Renal pelvis (tissue), 12 donors: ENCODE measurements at places on chromosomes 7 and 10.

DNA sequence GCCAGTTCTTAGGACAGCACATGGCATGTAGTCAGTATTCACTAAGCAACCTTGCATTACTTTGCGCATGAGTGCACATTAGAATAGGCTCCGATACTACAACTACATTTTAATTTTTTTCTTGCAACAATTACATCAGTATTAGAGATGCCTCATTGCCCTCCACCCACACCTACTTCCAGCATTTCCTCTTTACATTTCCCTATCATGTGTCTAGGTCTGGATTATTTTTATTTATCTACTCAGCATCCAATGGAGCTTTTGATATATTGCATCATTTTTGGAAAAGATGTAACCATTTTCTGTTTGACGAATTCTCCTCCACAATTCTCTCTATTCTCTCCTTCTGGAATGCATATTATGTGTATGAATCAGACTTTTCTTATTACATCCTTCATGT lies 258.2 kb upstream of the GLI3 start:
- DNase-seq, result no peak

DNA sequence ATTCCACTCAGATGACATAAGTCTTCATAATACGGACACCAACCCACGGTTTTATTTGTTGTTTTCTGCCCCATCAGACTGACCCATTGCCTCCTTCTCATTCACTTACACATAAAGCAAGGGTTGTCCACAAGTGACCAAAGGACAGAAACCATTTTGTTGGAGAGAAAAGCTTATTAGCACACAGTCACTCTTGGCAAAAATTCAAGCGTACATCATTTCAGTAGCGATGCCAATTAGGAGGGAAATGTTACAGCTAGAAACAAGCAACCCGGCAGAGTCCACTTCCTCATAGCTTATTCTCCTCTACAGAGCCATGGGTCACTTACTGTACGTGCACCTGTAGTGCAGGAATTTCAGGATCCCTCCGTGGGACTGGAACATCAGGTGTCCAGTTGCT lies 23.0 kb downstream of the ABLIM1 start:
- no peak for DNase-seq

- no peak for DNase-seq
Observed at GRCh38 chr10:16909271-16909767, 92.1 kb upstream of the RSU1 start.

- DNase-seq, result no peak
Observed at GRCh38 chr7:95478272-95479037, 7.3 kb upstream of the ASB4 start.

DNA sequence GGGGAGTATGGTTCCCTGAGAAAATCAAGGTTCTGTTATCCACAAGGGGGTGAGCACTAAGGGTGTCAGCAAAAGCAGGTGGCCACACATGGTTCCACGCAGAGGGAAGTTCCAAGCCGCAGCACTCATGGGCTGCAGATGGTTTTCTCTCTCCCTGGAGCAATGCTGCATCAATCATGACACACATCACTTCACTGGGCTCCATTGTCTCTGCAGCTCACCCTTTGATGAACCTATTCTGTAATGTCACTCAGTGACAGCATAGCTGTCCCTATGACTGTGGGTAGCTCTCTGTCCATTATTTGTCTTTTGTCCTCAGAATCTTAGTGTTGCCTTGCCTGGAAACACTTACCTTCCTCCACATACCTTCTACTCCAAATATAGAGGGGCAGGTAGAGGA lies 34.8 kb downstream of the LRRC18 start:
- DNase-seq, result no peak

- DNase-seq, result no peak
Observed at GRCh38 chr7:157278167-157278790, 58.5 kb upstream of the DNAJB6 start.

DNA sequence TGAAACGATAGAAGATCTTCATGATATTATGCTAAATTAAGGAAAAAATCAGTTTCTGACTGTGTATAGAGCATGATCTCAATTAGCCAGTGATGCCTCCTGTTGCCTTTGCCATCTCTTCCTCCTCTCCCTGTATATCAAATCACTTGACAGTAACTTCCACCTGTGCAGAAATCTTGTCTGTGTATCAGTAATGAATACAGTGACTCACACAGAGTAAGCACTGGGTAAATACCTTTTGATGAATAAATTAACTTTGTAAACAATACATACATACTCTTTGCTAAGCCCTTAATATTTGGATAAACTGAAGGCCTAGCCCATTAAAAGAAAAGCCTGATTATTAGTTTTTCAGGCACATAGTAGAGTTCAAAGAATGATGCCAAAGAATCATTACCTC lies 610.6 kb upstream of the NRP1 start:
- no peak for DNase-seq

- DNase-seq, result no peak
Observed at GRCh38 chr7:10646194-10646593, 327.5 kb upstream of the PHF14 start.

GRCh38 chr10:79185067-79185774 lies 116.5 kb downstream of the ZMIZ1 start:
- peak; percentile 76 for DNase-seq

- no peak for DNase-seq
Observed at GRCh38 chr10:17758896-17759295, 6.9 kb downstream of the TMEM236 start.

GRCh38 chr10:130432271-130432670 lies 296.1 kb downstream of the GLRX3 start:
- DNase-seq, result no peak

GRCh38 chr10:48652344-48652743 lies 32.3 kb upstream of the WDFY4 start:
- DNase-seq, result no peak

GRCh38 chr7:138848056-138848980 lies 50.3 kb upstream of the ATP6V0A4 start:
- no peak for DNase-seq

DNA sequence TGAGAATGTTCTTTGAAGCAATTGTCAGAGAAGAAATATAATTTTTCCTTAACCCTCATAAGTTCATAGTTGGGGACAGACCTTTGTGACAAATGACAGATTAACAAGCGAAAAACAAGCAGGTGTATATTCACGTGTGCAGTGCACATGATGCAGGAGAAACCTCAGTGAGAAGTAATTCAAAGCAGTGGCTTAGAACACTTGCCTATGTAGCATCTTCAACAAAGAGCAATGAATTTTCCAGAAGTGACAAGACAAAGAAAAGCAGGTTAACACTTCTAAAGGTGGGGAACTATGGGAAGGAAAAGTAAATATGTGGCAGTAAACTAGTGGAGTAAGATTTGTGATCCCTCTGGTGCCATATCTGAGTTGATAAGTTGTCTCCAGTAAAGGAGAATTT lies 65.8 kb downstream of the MCU start:
- no peak for DNase-seq

DNA sequence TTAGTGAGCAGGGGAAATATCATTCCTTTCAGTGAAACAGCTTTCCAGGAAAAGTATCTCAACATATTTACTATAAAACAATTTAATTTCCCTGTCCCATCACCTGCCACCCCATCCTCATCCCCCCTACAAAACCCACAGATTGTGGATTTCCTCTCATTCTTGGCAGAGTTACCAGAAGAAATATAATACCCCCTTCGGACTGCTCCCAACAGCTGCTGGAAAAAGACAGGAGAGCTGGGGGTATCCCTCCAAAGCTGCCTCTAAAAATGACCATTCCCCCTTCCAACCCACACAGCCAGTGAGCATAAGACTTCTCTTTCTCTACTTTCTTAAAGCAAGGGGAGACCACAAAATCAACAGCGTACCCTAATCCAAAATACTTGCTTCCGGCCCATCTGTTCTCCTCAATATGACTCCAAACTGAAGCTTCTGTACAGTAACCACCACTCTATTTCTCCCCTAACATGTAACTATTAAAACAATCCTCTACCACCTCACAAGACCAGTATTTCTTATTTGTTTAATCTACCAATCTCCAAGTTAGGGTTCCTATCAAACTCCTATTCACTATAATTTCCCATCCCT lies 7.8 kb downstream of the FBXW4 start:
- DNase-seq, result no peak

GRCh38 chr10:97046456-97047082 lies 139.2 kb downstream of the SLIT1 start:
- no peak for DNase-seq

- no peak for DNase-seq
Observed at GRCh38 chr10:110007161-110007700, 553 bp upstream of the ADD3 start.

DNA sequence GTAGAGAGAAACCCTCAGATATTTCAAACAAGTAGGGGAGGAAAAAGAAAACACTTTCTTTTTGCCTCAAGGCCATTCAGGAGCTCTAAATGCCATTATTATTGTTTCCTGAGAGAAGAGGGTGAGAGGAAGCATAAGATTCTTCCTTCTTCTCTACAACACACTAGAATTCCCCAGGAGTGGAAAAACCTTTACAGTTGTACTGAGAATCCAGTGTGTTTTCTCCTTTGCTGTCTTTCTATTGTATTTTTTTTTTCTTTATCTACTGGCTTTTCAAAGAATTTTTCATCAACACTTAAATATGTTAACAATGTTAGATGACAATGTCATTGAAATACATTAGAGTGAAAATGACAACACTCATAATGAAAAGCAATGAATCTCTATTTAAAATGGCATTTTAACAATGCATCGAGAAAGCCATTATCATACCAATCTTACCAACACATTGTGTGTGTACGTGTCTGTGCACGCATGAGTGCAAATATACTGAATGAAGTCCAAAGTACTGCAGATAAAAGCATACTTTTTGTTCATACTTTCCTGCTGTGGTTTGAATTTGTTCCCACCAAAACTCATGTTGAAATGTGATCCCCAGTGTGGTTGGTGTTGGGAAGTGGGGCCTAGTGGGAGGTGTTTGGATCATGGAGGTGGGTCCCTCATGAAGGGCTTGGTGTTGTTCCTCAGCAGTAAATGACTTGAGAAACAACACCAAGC lies 24.2 kb upstream of the MACC1 start:
- no peak for DNase-seq

- no peak for DNase-seq
Observed at GRCh38 chr10:97738616-97739015, 1.7 kb downstream of the ZFYVE27 start.

GRCh38 chr7:2040893-2041270 lies 191.9 kb downstream of the MAD1L1 start:
- no peak for DNase-seq

DNA sequence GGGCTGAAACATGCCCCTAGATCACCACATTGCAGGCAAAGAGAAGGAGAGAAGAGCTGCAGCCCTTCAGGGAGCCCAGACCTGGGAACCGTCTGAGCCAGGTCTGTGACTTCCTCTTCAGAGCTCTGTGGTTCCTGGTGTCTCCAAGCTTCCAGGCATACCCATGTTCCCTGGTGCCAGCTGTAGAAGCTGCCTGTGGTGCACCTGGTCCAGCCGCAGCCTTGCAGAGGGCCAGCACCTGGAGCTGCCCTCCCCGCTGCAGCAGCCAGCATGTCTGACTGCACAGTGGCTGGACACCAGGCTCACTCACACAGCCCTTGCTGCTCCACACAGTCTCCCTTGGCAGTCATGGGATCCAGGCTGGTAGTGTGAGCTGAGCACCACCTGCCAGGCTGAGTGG lies 33.6 kb downstream of the C7orf25 start:
- no peak for DNase-seq
